ENCODE measurements at places on chromosomes 3 and 15.

- no peak for DNase-seq
Measured at GRCh38 chr15:98446083-98446482, 202.3 kb upstream of the IGF1R start.

DNA sequence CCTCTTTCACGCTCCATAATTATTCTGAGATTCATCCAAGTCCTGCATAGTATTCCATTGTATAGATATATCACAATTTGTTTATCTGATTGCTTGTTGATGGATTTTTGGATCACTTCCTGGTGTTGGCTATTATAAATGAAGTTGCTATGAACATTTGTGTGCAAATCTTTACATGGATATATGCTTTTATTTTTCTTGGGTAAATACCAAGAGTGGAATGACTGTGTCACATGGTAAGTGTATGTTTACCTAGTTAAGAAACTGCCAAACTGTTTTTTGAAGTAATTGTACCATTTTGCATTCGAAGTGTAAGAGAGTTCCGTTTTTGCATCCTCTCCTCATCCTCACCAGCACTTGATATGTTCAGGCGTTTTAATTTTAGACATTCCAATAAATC, 34.6 kb upstream of the ROPN1 start:
- no peak for DNase-seq

DNA sequence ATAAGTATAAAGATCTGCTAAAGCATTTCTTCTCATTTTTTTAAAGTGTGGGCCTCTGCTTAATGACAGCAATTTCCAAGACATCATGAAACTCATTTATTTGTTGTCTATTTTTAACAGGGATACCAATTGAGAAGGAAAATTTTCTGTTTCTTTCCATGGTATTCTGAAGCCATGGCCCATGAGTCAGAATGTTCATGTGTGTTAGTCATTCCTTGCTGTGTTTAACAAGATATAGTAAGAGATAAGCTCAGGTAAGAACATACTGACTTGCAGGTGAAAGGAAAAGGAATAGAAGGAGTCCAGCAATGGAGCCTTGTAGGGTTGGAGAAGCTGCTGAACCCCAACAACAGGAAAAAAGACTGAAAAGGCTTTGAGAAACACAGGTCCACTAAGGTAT, 17.0 kb upstream of the ARID3B start:
- DNase-seq, result no peak

DNA sequence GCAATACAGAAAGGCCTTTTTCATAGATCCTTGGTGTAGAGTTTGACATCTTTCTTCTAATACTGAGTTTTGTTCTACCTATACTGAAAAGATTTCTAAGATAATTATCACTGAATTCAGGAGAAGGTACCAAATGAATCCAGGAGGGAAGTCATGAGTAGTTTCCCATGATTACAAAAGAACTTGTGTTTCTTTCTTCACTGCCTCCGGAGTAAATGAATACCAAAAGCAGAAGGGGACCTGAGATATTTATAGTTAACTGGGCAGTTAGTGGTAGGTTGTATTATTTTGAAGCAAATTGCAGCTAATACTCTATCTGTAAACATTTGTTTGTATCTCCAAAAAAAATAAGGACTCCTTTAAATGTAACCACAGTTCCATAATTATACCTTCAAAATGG, 175.4 kb downstream of the SUCNR1 start:
- no peak for DNase-seq

- DNase-seq, result no peak
Measured at GRCh38 chr3:14849638-14850230, 31.0 kb downstream of the FGD5 start.

DNA sequence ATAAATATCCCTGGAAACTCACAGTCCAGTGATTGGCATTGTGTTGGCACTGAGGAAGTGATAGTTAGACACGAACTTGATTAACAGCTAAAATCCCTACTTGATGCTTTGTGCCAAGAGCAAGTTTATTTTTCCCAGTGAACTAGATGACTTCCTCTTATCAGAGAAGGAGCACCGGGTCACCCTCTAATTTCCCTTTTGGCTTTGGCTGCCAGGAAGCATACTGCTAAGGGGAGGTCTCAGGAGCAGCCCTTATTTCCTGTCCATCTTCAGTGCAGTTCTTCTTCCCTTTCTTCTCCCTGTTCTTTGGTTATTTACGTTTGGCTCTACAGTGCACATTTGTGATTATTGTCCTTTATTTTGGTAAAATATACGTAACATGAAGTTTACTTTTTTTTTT, 13.0 kb downstream of the FBLN2 start:
- no peak for DNase-seq

DNA sequence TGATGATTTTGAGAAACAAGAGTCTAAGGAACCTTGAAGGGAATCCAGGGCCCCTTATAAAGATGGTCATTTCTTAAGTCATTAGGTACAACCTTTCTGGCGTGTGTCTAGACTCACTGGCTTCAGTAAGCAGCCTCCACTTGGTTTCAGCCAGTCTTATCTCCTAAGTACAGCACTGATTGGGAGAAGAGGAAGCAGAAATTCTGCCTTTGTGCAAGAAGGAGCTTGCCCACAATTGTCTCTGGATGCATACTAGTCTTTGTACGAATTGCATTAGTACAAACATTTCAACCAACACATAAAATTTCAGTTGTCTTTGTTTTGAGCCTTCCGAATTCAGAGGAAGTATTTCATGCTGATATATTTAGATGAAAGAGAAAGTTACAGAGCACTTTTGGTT, 139.4 kb downstream of the SLCO3A1 start:
- no peak for DNase-seq

DNA sequence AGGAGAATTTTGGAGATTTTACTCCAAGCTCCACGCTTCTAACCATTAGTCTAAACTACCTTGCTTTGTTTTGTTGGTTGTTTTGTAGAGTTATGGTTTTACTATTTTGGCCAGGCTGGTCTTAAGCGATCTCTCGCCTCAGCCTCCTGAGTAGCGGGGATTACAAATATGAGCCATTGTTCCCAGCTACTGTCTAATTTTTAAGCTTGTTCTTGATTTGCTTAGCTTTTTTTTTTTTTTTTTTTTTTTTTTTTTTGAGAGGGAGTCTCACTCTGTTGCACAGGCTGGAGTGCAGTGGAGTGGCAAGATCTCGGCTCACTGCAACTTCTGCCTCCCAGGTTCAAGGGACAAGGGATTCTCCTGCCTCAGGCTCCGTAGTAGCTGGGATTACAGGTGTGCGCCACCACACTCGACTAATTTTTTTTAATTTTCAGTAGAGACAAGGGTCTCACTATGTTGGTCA, 28.5 kb downstream of the EFCAB12 start:
- no peak for DNase-seq

DNA sequence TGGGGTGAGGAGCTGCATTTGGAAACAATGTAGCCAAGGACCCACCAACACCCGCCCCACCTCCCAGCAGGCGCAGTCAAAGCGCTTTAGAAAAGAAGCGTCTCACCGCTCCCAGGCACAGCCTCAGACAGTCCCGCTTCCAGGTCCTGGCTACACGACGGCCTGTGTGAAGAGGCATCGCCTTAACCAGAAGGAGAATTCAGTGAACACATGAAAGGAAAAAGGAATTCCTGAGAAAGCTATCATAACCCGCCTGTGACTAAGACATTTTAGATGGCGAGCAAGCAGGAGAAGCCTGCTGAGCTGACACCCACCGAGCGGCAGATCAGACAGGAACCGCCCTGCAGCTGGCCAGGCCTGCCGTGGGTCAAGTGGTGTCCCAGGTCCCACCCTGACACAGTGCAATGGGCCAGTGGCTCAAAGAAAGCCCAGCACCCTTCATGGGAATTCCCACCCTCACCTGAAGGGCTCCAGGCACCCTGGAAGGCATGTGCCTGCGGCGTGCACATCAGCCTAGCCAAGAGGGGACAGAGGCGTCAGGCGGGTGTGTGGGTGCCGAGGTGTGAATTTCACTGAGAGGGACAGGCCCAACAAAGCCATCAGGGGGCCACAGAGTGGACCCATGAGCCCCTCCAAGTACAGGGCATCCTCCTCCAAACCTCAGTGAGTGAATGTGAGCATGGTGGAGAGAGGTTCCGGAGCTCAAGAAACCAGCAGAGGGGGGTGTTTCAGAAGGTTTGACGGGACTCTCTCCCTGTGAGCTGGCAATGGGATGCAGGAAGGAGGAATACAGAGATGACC, 144.8 kb downstream of the NSMCE3 start:
- DNase-seq, result peak; percentile 30

DNA sequence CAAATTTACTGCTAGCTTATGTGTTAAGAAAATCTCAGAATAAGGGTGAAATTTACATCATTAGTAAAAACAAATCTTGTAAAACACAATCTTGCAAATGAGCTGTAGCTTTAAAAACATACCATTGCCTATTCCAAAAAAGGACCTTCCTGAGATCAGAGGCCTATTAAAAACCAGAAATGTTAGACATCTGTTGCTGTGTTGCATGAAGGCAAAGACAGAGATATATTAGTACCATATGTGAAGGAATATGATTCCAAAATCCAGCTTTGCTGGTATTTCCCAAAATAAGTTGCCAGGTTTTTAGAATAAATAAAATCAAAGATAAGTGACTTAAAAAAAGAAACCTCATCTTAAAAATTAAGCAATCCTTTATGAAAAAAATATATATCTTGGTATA, 504.1 kb upstream of the CDIN1 start:
- DNase-seq, result peak; percentile 49

DNA sequence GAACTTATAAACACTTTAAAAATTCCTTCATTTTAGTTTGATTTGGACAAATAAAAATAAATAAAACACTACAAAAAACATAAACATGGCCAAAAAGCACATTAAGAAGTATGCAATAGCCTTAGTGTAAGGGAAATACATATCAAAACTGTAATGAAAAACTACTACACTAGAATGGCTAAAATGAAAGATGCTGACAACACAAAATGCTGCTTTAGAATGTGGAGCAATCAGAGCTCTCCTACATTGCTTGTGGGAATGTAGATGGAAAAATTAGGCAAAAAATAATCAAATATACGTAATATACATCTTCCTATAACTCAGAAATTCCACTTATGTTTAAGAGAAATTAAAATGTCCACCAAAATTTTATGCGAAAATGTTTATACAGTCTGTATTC, 96.2 kb downstream of the ABI3BP start:
- no peak for DNase-seq

DNA sequence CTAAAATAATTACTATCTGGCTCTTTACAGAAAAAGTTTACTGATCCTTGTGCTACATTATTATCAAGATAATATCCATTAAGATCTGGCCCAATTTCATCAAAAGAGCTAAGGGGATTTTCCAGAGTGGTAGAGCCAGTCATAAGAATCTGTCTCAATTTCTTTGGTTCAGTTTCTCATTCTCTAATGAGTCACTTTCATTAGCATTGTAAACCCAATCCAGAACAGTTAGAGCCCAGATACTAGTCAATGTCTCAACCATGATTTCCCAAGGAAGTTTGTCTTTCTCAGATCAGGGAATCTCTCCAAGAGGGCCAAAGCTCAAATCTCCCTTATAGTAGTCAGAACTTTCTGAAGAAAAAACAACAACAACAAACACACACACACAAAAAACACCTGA, 131.1 kb upstream of the PPP2R3A start:
- no peak for DNase-seq

DNA sequence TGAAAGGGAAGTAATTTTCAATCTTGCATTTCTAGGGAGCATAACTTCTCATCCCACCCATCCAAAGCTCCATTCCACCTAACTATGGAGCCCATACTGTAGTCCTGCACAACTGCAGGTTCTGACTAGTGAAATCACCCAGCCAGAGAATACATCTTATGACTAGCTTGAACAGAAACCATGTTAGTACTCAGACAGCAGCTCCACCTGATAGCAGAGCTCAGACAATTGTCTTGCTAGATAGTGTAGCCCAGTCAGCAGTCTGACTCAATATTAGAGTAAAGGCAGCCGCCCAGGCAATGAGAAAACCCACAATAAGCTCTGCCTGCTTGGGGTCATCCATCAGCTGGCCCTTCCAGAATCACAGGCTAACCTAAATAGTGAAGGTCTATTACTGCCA, 544.7 kb upstream of the GBE1 start:
- DNase-seq, result no peak

GRCh38 chr3:67678665-67679064, 24.3 kb upstream of the SUCLG2 start:
- no peak for DNase-seq

DNA sequence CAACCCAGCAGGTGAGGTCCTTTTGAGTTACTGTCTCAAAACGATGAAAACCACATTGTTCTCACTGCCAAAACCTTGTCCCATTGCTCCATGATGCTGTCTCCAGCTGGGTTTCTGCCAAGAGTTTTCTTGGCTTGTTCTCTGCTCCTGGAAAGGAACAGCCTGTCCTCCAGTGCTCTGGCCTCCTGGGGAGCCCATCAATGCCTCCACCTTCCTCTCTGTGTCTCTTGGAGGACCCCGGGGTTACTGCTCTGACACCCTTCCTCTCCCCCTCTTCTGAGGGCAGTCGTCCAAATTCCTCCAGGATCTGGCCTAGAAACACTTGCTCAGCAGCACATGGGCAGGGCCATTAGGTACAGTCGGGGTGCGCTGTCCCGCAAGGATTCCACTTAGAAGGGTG, 63.9 kb upstream of the RGMA start:
- no peak for DNase-seq

DNA sequence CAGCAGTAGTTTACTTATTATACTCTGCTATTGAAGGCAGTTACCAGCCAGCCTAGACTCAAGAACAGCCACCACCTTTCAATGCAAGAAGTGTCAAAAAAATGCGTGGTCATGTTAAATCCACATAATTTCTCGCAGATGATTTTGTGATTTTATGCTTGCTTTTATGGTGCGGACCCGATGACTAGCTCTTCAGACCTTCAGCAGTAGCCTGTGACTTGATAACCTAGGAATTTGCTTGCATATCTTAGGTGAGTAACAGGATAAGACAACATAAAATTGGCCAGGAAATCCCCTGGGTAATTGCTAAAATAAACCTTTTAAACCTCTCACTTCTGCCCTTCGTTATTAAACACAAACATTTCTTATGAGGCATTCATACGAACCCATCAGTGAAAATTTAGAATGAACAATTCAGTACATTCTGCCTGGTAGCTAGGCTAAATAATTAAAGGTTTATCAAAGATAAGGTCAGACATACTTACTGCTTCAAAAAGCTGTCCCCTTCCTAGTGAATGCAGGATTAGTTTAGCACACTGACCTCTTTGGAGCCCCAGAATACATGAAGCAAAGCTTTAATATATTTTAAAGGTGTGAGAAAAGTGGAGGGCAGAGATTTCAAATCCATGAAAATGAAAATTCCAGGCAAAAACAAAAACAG, 798.8 kb downstream of the OTOL1 start:
- DNase-seq, result peak; percentile 69

DNA sequence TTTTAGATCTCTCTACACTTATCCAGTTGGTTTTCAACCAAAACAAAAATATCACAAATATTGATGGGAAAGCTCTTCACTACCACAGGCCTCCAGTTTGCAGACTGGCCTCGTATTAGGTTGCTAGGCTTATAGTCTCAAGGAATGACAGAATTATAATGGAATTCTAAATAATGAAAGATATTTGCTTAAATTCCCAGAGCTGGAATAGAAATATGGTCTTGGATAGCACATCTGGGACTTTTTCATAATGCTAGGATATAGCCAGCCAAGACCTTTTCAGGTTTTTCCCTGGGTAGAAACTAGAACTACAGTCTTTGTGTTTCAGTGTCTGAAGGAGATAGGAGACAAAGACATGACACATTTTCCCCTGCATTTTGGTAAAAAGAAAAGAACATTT, 121.9 kb upstream of the STAC start:
- peak; percentile 29 for DNase-seq

Data from GM03348 (cell line).